ENCODE measurements at places on chromosomes 4 and X. TPM values are rescaled to one million over a fixed set of nuclear protein-coding genes. Genes with fewer than 3 reads are reported as not detected.

Gene CENPVL1
- total RNA-seq: not detected

Gene ITIH6
- not detected for total RNA-seq

Gene POU4F2
- not detected for total RNA-seq

- H3K27ac ChIP-seq: no peak within 1 kb of the TSS
- H3K4me1 ChIP-seq: no peaks in the 10 kb centered on the region
- no peak within 1 kb of the TSS for H3K4me3 ChIP-seq
- H3K27me3 ChIP-seq: peaks cover 3% of the 10 kb centered on the region
These were observed at the start of gene ERAS for GRCh38 chrX:48826135-48826875. Gene ERAS (plus strand): TSS chrX:48826513. CDS start chrX:48829124, 2,611 bp downstream.

GRCh38 chr4:66741081-66741480 lies 804.2 kb downstream of the CENPC start:
- no peaks in the 10 kb centered on the region for H3K4me1 ChIP-seq
- no peak overlapping the region for H3K27ac ChIP-seq
- H3K36me3 ChIP-seq: no peaks in the 10 kb centered on the region
- no peaks in the 10 kb centered on the region for H3K27me3 ChIP-seq

- DNase-seq: no peak
- H3K27ac ChIP-seq: no peak overlapping the region
- no peaks in the 10 kb centered on the region for H3K27me3 ChIP-seq
- H3K36me3 ChIP-seq: no peaks in the 10 kb centered on the region
- H3K4me3 ChIP-seq: no peak overlapping the region
- no peaks in the 10 kb centered on the region for H3K4me1 ChIP-seq
These were observed 103.4 kb downstream of the DDIT4L start for GRCh38 chr4:100086766-100087431.

Gene SSX2
- not detected for total RNA-seq

Gene TRAM1L1
- 0.83 TPM for total RNA-seq

- peak; percentile 55 for DNase-seq
- no peak overlapping the region for H3K4me3 ChIP-seq
- H3K36me3 ChIP-seq: no peaks in the 10 kb centered on the region
- H3K27me3 ChIP-seq: peaks cover 3% of the 10 kb centered on the region
- no peak overlapping the region for H3K27ac ChIP-seq
These were observed 114.6 kb downstream of the CPE start for GRCh38 chr4:165493359-165493758.

DNA sequence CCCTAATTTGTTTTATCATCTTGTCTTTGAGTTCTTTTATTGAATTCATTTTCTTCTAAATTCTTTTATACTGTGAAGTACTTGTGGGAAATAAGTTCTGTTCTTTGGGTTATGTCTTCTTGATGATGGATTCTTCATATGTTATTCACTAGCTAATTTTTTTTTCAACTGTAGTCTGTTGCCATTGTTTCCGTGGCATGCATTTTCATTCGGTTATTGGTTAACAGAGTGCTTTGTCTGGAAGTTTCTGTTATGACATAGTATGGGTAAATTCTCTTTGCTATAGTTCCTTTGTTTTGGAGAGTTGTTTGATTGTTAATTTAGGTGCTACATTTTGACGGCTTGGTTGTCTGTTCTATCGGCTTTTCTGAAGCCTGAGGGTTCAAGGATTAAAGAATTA lies 184.9 kb upstream of the AADAT start:
- no peaks in the 10 kb centered on the region for H3K36me3 ChIP-seq
- no peak overlapping the region for H3K4me3 ChIP-seq
- no peaks in the 10 kb centered on the region for H3K4me1 ChIP-seq

GRCh38 chr4:72136429-72136828 lies 104.6 kb downstream of the NPFFR2 start:
- no peaks in the 10 kb centered on the region for H3K27me3 ChIP-seq
- no peak overlapping the region for H3K27ac ChIP-seq
- no peak overlapping the region for H3K4me3 ChIP-seq
- no peaks in the 10 kb centered on the region for H3K4me1 ChIP-seq
- no peak for DNase-seq
- no peaks in the 10 kb centered on the region for H3K36me3 ChIP-seq

Gene FAM200B
- 24.6 TPM for total RNA-seq

- DNase-seq: no peak
- H3K4me1 ChIP-seq: no peaks in the 10 kb centered on the region
- H3K36me3 ChIP-seq: no peaks in the 10 kb centered on the region
- no peaks in the 10 kb centered on the region for H3K27me3 ChIP-seq
These were observed 681.8 kb downstream of the PCDH18 start for GRCh38 chr4:136850446-136850845.

Gene MAGEA2B
- not detected for total RNA-seq

Gene VSIG1
- total RNA-seq: not detected

- H3K27ac ChIP-seq: no peak overlapping the region
- H3K27me3 ChIP-seq: no peaks in the 10 kb centered on the region
- H3K36me3 ChIP-seq: no peaks in the 10 kb centered on the region
- DNase-seq: no peak
- no peak overlapping the region for H3K4me3 ChIP-seq
These were observed 276.7 kb upstream of the KLF3 start for GRCh38 chr4:38387348-38387747.

Gene GATA1
- not detected for total RNA-seq

- no peak overlapping the region for H3K27ac ChIP-seq
- H3K36me3 ChIP-seq: no peaks in the 10 kb centered on the region
- H3K27me3 ChIP-seq: no peaks in the 10 kb centered on the region
- DNase-seq: no peak
- no peak overlapping the region for H3K4me3 ChIP-seq
- H3K4me1 ChIP-seq: no peaks in the 10 kb centered on the region
These were observed 29.0 kb upstream of the SPACA5B start for GRCh38 chrX:48101443-48101842.

Gene NLGN3
- 0.64 TPM for total RNA-seq

- H3K36me3 ChIP-seq: no peaks in the 10 kb centered on the region
- H3K4me3 ChIP-seq: no peak overlapping the region
- DNase-seq: no peak
- H3K4me1 ChIP-seq: no peaks in the 10 kb centered on the region
These were observed 11.4 kb downstream of the FGF2 start for GRCh38 chr4:122838034-122838433.

Gene SOX3
- not detected for total RNA-seq

DNA sequence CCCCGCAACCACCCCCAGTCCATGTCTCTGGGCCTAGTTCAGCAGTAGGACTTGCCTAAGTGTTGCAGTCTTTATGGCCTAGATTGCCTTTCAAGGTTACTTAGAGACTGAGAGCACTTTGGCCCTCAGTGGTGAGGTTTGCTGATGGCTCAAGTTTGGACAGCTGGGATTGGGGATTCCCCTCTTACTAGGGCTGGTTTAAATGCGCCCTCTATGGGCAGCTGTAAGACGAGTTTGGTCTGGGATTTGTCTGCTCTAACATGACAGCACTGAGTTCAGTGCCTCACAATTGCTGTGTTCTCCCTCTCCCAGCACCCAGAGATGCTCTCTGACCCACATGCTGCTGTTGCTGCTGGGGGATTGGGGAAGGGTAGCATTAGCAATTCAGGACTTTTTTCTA lies 23.1 kb downstream of the DACH2 start:
- H3K4me1 ChIP-seq: no peaks in the 10 kb centered on the region
- no peak for DNase-seq
- no peak overlapping the region for H3K4me3 ChIP-seq

DNA sequence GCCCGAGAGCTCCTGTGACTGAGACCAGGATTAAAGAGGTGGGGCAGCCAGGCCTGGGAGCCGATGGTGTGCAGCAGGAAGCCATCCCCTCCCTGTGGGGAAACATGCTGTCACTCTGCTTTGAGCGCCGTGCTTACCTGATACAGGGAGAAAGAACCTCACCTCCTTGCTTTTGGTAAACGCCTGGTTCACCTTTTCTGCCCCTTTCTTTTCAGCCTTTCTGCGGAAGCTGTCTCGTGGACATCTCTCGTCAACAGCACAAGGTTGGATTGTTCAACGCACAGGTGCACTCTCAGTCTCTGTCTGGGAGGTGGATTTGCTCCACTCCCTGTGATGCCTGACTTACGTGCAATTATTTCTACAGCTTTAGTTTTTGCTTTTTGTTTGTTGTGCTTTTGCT lies 12.0 kb downstream of the ZFYVE28 start:
- no peak for DNase-seq
- H3K4me3 ChIP-seq: no peak overlapping the region
- H3K27ac ChIP-seq: no peak overlapping the region
- H3K36me3 ChIP-seq: no peaks in the 10 kb centered on the region
- no peaks in the 10 kb centered on the region for H3K27me3 ChIP-seq

- DNase-seq: no peak
- H3K27ac ChIP-seq: no peak overlapping the region
- no peaks in the 10 kb centered on the region for H3K36me3 ChIP-seq
These were observed 48.5 kb downstream of the ZNF141 start for GRCh38 chr4:385934-386707.

Gene FGF13
- total RNA-seq: 0.44 TPM

- no peaks in the 10 kb centered on the region for H3K27me3 ChIP-seq
- no peak for DNase-seq
- H3K27ac ChIP-seq: no peak overlapping the region
- H3K36me3 ChIP-seq: no peaks in the 10 kb centered on the region
- H3K4me3 ChIP-seq: no peak overlapping the region
These were observed 96.7 kb upstream of the FTHL17 start for GRCh38 chrX:31168551-31168950.

Gene CABS1
- total RNA-seq: not detected

Gene CD40LG
- not detected for total RNA-seq

Gene OTUD6A
- not detected for total RNA-seq

DNA sequence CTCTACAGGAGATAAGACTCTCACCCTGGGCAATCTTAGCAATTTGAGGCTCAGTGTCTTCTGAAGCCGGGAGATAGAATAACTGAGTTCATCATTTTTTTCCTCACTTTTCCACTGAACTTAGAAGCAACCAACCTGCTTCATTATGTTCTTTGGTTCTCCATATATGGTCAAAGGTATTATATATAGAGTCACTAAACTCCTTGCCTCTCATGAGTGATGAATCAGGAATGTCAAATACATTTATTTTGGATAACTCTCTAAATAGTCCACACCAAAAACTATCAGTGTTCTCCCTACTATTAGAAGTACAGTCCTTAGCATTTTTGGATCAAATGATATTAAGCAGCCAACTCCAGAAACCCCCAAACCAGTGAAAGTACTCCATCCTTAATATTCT lies 421.5 kb upstream of the EPHA5 start:
- H3K27me3 ChIP-seq: no peaks in the 10 kb centered on the region
- DNase-seq: no peak
- H3K4me1 ChIP-seq: no peaks in the 10 kb centered on the region
- H3K27ac ChIP-seq: no peak overlapping the region
- no peaks in the 10 kb centered on the region for H3K36me3 ChIP-seq
- no peak overlapping the region for H3K4me3 ChIP-seq

- no peak overlapping the region for H3K27ac ChIP-seq
- no peaks in the 10 kb centered on the region for H3K36me3 ChIP-seq
- no peak overlapping the region for H3K4me3 ChIP-seq
- H3K27me3 ChIP-seq: no peaks in the 10 kb centered on the region
- H3K4me1 ChIP-seq: no peaks in the 10 kb centered on the region
- DNase-seq: no peak
These were observed 9.7 kb upstream of the TSR2 start for GRCh38 chrX:54430519-54430918.

- peaks cover 4% of the 10 kb centered on the region for H3K27me3 ChIP-seq
- no peaks in the 10 kb centered on the region for H3K4me1 ChIP-seq
- no peak for DNase-seq
- H3K36me3 ChIP-seq: no peaks in the 10 kb centered on the region
- H3K27ac ChIP-seq: no peak overlapping the region
- no peak overlapping the region for H3K4me3 ChIP-seq
These were observed 8.1 kb upstream of the RPGR start for GRCh38 chrX:38335382-38335781.

- H3K36me3 ChIP-seq: no peaks in the 10 kb centered on the region
- no peaks in the 10 kb centered on the region for H3K27me3 ChIP-seq
- no peak for DNase-seq
- H3K4me3 ChIP-seq: no peak overlapping the region
These were observed 480.0 kb upstream of the RPS6KA3 start for GRCh38 chrX:20746690-20747089.

Gene TMEM150C
- total RNA-seq: 20.7 TPM

Gene NEUROG2
- total RNA-seq: not detected

Gene RGN
- 18.4 TPM for total RNA-seq

- no peak overlapping the region for H3K4me3 ChIP-seq
- peak; percentile 67 for DNase-seq
- H3K27me3 ChIP-seq: no peaks in the 10 kb centered on the region
- peaks cover 62% of the 10 kb centered on the region for H3K36me3 ChIP-seq
These were observed 13.8 kb downstream of the CMC4 start for GRCh38 chrX:155056877-155057792.

DNA sequence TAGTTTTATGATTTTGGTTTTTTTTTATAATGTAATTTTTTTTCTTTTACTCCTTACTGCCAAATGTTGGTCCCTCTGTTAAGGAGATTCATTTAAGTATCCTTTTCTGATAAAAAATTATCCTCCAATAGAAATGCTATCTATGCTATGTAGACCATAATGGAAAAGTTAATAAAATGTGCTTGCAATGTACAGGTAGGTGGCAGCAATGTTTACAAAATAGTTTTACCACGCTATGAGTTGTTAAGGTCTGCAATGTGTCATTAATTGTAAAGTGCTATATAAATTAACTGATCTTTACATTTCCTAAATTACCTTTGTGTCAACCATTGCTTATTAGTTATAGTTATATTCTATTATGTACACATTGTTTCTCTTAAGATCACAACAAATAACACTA lies 3.8 kb upstream of the CENPC start:
- H3K36me3 ChIP-seq: no peaks in the 10 kb centered on the region
- H3K4me1 ChIP-seq: peaks cover 10% of the 10 kb centered on the region
- H3K27ac ChIP-seq: no peak overlapping the region
- H3K27me3 ChIP-seq: no peaks in the 10 kb centered on the region
- DNase-seq: no peak
- H3K4me3 ChIP-seq: no peak overlapping the region

DNA sequence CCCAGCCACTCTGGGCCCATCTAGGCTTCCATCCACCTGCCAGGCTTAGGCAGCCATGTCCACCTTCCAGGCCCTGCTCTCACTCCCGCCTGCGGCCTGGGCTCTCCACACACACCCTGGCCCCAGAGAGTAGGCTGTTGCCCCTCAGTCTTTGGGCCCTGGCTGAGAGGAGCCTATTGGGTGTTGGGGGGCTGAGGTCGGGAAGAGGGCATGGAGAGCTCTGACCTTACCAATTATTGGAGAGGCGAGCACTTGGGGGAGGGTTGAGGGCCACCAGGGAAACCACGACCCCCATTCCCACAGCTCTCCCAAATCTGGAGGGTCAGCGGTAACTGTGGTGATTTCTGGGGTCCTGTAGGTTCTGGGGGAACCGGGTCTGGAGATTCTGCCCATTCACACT lies 38.2 kb downstream of the HTRA3 start:
- peaks cover 9% of the 10 kb centered on the region for H3K36me3 ChIP-seq
- H3K4me3 ChIP-seq: no peak overlapping the region
- peaks cover 30% of the 10 kb centered on the region for H3K4me1 ChIP-seq
- no peak overlapping the region for H3K27ac ChIP-seq
- H3K27me3 ChIP-seq: no peaks in the 10 kb centered on the region
- no peak for DNase-seq

- no peaks in the 10 kb centered on the region for H3K36me3 ChIP-seq
These were observed 8.4 kb downstream of the N4BP2 start for GRCh38 chr4:40065010-40065409.

- H3K27me3 ChIP-seq: no peaks in the 10 kb centered on the region
- no peaks in the 10 kb centered on the region for H3K36me3 ChIP-seq
- no peaks in the 10 kb centered on the region for H3K4me1 ChIP-seq
- H3K27ac ChIP-seq: no peak overlapping the region
- no peak overlapping the region for H3K4me3 ChIP-seq
These were observed 7.6 kb downstream of the SLC2A9 start for GRCh38 chr4:10013722-10014121.

Gene PASD1
- total RNA-seq: not detected

- no peaks in the 10 kb centered on the region for H3K4me1 ChIP-seq
- H3K27ac ChIP-seq: no peak overlapping the region
- no peak for DNase-seq
- H3K27me3 ChIP-seq: no peaks in the 10 kb centered on the region
- H3K36me3 ChIP-seq: no peaks in the 10 kb centered on the region
- H3K4me3 ChIP-seq: no peak overlapping the region
These were observed 17.4 kb downstream of the CCNG2 start for GRCh38 chr4:77174426-77174825.
